ENCODE measurements at places on chromosomes 12 and 14. TPM values are rescaled to one million over a fixed set of nuclear protein-coding genes. Genes with fewer than 3 reads are reported as not detected.
A peak's percentile ranks its signal among the peaks of the same experiment; 100 is the strongest.

GRCh38 chr12:102062419-102062806, 622 bp upstream of the WASHC3 start:
- no peak for DNase-seq

GRCh38 chr12:61301817-61302216, 958.4 kb upstream of the USP15 start:
- DNase-seq: no peak

- DNase-seq: no peak
These were observed 22.4 kb upstream of the ANKLE2 start for GRCh38 chr12:132783917-132784531.

DNA sequence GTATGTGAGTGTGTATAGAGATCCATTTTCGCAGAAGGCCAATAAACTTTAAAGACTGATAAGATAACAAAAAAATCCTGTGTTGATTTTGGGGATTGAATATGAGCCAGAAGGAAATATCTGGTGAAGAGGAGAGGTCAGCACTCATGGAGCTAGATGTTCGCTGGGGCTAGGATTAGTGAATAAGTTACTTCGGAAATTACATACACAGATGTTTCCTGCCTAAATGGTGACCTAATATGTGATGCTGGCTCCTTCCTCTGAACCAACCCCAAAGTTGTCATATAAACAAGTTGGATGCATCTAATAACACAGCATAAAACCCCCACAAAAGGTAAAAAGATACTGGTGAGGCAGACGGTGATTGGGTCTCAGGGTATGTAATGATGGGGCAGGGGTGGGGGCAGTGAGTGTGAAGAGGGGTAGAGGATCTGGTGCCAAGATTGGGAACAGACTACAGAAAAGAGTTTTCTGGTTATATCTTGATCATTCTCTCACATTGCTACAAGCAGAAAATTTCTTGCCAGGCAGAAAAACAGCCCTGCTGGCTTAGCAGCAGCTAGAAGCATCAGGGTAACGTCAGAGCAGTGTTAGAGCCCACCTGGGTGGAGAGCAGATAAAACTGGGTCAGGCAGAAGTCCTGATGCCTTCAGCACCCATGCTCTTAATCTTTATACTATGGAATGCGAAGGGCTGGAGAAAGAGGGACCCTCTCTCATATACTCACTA, 140.4 kb upstream of the GZMB start:
- DNase-seq: no peak

GRCh38 chr12:6790496-6791150, 1.3 kb downstream of the CD4 start:
- no peak for DNase-seq

GRCh38 chr12:129607756-129608155, 296.1 kb downstream of the TMEM132D start:
- DNase-seq: no peak

GRCh38 chr12:3253682-3254275, 176.6 kb downstream of the TSPAN9 start:
- DNase-seq: no peak

GRCh38 chr14:104155513-104155912, 17.1 kb downstream of the KIF26A start:
- DNase-seq: no peak

DNA sequence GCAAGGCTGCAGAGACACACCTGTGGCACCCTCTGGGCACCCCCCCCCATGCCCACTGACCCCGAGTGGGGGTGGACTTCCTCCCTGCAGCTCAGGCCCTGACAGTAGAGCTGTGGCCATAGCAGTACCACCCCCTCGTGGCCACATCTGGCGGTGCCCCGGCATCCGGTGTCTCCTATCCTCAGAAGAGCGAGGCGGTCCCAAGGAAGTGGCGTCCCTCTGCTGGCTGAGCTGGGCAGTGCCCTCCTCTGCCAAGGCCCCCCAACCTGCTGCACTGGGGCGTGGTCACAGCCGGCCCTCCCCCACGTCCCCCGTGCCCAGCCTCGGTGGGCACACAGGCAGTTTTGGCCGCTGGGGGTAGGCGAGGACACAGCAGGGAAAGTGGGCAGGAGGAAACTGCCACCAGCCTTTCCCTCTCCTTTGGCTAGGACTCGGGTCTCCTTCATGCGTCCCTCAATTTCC, 6.0 kb upstream of the SLC6A12 start:
- DNase-seq: no peak

DNA sequence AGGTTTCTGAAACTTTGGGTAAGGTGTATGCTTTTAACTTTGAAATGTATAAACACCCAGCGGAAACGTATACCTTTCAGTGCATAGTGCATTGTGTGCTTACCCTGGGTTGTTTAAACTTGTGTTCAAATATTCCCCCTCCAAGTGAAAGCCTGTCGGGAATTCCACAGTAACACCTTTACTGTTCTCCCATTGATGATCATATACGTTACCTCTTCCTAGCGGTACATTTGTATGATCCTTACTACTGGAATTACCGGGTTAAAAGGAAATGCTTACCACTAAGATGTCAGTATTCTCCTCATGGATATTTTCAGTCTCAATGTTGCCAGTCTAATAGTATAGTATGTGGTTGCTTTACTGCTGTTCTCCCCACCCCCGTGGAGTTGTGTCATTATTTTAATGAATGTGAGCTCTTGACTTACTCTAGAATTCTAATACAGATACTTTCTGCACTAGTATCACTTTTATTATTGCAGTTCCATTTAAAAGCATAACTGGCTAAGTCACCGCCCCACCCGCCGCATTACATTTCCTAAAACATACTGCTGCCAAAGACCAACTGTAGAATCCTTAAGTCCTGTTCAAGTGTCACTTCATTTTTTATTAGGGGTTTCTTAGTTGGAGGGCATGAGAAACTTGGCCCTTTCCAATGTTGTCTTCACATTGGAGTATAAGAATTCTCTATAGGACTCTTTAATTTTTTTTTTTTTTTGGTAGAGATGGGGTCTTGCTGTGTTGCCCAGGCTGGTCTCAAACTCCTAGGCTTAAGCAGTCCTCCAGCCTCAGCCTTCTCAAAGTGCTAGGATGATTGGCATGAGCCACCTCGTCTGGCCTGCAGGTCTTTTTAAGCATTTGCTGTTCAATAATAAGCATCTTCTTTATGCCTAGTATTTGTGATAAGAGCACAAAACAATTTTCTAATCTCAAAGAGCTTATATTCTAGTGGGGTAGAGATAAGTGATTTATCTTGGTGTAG, 24.9 kb downstream of the NUDT4 start:
- no peak for DNase-seq

GRCh38 chr12:105590571-105590970, 260.1 kb downstream of the C12orf75 start:
- DNase-seq: no peak

DNA sequence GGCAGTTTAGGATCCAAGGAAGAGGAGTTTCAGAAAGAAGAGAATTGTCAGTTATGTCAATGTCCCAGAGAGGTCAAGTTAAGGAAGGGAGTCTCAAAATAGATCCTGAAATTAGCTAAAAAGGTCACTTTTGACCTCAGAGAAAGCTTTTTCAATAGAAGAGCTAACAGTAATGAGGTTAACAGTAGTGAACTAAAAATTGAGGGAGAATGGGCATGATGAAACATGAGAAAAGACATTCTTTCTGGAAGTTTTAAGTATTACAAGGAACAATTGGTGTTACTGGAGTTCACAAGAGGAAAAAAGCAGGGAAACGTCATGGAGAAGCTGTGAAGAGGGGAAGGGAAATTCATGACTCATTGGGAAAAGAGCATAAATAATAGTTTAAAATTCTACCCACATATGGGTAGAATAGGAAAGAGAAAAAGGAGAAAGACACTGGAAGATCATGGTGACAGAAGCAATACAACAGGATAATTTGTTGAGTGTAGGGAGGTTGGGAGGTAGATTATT, 381.2 kb upstream of the FAR2 start:
- no peak for DNase-seq

GRCh38 chr14:22613736-22614239, 15.7 kb downstream of the ABHD4 start:
- no peak for DNase-seq

DNA sequence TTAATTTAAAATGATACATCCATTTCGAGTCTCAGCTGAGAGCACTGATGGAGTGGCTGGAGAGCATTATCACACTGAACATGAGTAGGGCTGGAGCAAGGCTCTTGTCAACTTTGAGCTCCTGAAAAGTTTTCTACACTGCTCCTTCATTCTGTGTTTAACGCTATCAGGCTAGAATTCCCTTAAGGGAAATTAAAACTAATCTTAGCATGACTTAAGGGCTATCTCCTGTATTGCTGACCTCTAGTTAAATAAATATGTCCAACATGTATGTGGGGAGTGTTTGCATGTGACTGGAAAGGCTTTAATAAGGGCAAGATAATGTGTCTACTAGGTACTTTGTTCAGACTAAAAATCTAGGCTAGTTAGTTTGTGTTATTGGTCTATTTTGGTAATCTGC, 116.7 kb upstream of the CAND1 start:
- no peak for DNase-seq

GRCh38 chr14:50839691-50840090, 8.7 kb upstream of the NIN start:
- DNase-seq: no peak

DNA sequence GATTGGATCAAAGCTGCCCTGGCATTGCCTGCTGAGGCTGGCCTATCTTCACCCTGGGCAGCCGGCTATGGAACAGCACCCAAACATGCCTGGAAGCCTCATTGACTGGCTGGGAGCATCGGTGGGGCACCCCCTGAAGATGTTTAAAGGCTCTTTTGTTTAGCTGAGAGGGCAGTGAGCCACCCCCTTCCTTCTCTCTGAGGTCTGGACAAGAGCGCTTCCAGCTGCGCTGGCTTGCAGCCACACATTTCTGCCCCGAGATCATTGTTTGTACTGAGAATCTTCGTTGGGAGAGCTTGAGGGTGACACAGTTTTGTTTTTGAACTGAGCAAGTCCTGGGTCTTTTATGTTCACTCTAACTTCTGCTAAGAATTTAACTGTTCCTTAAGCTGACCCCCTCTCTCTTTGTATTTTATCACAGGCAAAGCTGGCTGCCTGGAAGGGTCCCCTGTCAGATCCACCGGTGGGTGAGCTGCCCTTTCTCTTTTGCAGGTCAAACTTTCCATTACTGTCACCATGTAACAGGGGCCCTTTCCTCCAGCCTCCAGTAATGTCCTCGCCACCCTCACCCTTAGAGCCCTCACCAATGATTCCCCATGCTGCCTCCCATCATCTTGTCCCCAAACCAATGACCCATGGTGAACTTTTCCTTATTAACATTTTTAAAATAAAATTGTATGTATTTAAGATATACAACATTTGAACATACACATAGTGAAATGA, 212.2 kb downstream of the KIF26A start:
- peak; percentile 37 for DNase-seq

GRCh38 chr12:91974541-91975085, 171.0 kb downstream of the BTG1 start:
- no peak for DNase-seq

DNA sequence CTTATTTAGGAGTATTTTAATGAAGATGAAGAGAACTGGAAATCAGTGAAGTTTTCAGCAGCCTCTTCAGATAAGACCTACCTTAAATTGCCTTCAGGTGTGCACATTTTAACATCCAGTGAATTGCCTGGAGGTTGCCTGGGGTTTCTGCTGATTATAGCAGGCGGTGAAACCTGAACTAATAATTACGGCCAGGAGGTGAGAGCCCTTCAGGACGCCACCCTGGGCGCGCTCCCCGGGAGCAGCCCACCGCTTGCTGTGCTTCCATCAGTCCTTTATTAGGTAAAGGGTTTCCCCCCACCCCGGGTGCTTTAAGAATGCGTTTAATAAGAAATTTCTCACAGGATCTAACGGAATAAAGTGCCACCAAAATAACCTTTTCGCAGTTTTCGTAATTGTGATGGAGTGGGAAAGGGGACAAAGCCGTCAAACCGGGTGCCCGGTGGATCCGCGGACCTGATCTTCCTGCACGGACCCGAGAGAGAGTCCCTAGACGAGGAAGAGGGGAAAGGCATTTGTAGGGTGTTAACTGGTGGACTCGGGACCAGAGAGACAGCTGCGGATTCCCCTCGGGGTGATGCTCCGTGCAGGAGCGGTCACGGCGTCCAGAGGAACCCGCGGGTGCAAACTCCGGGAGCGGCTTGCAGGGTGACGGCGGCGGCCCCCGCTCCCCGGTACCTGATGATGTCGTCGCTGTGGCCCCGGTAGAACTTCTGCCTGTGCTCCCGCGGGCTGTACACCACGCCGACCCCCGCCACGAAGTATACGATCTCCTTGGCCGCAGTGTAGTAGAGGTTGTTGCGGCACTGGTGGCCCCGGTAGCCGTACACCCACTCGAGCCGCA, 902 bp downstream of the EML5 start:
- no peak for DNase-seq

- DNase-seq: no peak
These were observed 181.6 kb upstream of the LMNTD1 start for GRCh38 chr12:25734529-25735180.

DNA sequence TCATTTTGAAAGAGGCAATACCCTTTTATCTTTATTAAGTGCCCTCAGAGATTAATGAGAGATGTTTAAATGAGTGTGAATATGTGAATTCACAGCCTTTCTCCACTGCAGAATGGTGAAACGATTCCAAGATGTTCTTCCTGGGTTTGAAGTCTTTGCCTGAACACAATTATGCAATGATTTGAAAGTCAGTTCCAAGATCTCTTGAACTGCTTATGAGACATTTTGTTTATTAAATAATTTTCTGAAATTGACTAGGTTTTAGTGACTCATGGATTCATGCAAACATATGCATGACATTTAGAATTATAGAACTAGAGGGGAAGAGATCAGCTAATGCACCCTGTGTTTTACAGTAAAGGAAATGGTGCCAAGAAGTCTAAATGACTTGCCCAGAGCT, 118.1 kb upstream of the SLC38A2 start:
- no peak for DNase-seq

GRCh38 chr12:90253674-90254181, 545.1 kb upstream of the ATP2B1 start:
- peak; percentile 67 for DNase-seq

DNA sequence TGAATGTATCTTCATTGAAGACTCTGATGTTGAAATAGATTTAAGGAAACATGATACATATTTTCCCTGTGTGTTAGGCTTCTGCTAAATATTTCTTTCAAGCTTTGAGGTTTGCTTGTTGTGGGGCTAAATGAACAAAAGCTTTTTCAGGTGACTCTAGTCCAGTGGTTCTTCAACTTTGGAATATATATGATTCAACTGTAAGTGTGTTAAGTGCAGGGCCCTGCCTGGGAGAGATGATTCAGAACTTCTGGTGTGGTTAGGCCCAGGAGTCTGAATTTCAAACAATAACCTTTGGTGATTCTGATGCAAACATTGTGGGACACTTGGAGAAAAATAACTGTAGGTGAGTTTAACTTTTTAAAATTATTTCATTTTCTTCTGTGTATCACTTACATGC, 93.0 kb downstream of the TRHDE start:
- no peak for DNase-seq

The PLA2G1B gene
- polyA plus RNA-seq: not detected

The GLT8D2 gene
- polyA plus RNA-seq: 77.0 TPM

The C12orf50 gene
- 0.16 TPM for polyA plus RNA-seq

The ALG10B gene
- polyA plus RNA-seq: 8.9 TPM

The PROX2 gene
- 1.3 TPM for polyA plus RNA-seq

The TMEM119 gene
- polyA plus RNA-seq: 38.1 TPM

The SYT10 gene
- 0.17 TPM for polyA plus RNA-seq

The GPN3 gene
- polyA plus RNA-seq: 23.5 TPM

Data from muscle of back (tissue), 13 donors.